Immature natural killer cell (primary cell): ENCODE measurements at places on chromosomes 16 and 17. TPM values are rescaled to one million over a fixed set of nuclear protein-coding genes. Genes with fewer than 3 reads are reported as not detected.

Gene SLC6A2
- not detected for polyA plus RNA-seq

- H3K4me3 ChIP-seq, result no peak overlapping the region
- no peaks in the 10 kb centered on the region for H3K27me3 ChIP-seq
- no peaks in the 10 kb centered on the region for H3K36me3 ChIP-seq
- H3K4me1 ChIP-seq, result no peaks in the 10 kb centered on the region
- no peak for DNase-seq
Observed at GRCh38 chr17:41625602-41626001, 1.2 kb upstream of the KRT17 start.

DNA sequence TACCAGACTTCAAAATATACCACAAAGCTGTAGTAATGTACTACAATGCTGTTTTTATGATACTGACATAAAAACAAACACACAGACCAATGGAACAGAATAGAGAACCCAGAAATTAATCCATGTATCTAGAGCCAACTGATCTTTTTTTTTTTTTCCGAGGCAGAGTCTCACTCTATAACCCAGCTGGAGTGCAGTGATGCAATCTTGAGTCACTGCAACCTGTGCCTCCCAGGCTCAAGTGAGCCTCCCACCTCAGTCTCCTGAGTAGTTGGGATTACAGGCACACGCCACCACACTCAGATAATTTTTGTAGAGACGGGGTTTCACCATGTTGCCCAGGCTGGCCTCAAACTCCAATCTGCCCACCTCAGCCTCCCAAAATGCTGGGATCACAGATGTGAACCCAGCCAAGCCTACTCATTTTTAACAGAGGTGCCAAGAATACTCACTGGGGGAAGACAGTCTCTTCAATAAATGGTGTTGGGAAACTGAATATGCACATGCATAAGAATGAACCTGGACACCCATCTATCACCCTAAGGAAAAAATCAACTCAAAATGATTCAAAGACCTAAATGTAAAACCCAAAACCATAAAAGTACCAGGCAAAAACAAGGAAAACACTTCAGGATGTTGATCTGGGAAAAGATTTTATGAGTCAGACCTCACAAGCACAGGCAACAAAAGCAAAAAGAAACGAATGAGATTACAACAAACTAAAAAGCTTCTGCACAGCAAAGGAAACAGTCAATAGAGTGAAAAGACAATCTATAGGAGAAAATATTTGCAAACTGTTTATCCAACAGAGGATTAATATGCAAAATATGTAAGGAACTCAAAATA, 63.1 kb downstream of the STX8 start:
- no peak overlapping the region for H3K4me3 ChIP-seq
- H3K27me3 ChIP-seq, result no peaks in the 10 kb centered on the region
- H3K36me3 ChIP-seq, result peaks cover 24% of the 10 kb centered on the region

DNA sequence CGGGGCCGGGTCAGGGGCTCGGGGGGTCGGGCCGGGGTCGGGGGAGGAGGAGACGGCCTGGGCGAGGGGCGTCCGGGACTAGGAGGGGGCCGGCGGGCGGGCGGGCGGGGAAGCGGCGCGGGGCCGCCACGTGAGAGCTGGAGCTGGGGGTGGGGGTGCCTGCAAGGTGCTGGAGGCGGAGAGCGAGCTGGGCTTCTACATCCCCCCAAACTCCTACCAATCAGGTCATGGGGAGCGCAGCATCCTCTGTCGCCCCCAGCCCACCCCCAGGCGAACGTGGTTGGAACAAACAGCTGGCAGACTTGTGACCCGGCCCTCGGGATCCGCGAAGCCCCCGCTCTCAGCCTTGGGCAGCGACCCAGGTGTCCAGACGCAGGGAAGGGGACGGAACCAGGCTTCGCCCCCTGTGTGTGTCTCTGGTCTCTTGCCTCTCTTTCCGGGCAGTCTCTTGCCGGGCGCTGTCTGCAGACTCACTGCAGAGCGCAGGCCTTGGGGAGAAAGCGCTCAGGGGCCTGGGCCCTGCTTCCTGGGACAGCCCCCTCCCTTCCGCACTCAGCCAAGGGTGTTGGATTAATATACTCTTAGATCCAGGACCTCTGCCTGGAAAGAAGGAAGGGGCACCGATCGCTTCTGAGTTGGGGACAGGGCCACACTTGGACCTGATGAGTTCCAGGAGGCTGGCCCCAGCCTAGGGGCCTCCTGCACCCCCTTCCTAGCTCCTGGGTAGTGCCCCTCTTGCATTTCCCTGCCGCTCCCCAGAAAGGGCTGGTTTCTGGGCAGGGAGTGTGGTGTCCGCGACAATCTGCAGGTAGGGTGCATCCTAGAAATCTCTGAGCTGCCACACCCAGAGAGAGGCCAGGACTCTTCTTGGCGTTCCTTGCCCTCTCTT, 722 bp downstream of the RASL10B start:
- peak overlapping the region; percentile 50 for H3K27ac ChIP-seq
- H3K36me3 ChIP-seq, result peaks cover 9% of the 10 kb centered on the region
- H3K4me3 ChIP-seq, result peak overlapping the region; percentile 72
- peaks cover 12% of the 10 kb centered on the region for H3K4me1 ChIP-seq
- H3K27me3 ChIP-seq, result peaks cover 2% of the 10 kb centered on the region

Gene HS3ST3A1
- 1.8 TPM for polyA plus RNA-seq

DNA sequence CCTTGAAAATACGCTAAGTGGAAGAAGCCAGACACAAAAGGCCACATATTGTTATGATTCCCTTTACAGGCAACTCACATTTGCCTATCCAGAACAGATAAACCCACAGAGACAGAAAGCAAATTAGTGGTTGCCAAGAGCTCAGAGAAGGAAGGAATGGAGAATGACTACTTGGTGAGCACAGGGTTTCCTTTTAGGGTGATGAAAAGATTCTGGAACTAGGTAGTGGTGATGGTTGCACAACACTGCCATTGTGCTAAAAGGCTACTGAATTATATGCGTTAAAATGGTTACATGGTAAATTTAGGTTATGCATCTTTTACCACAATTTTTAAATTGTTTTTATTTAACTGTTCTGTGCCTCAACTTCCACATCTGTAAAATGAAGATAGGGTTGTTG, 4.4 kb downstream of the COPRS start:
- H3K27me3 ChIP-seq, result no peaks in the 10 kb centered on the region
- no peak for DNase-seq
- H3K4me1 ChIP-seq, result peaks cover 13% of the 10 kb centered on the region
- H3K27ac ChIP-seq, result no peak overlapping the region
- H3K36me3 ChIP-seq, result peaks cover 8% of the 10 kb centered on the region
- no peak overlapping the region for H3K4me3 ChIP-seq

Gene HID1
- 0.34 TPM for polyA plus RNA-seq

DNA sequence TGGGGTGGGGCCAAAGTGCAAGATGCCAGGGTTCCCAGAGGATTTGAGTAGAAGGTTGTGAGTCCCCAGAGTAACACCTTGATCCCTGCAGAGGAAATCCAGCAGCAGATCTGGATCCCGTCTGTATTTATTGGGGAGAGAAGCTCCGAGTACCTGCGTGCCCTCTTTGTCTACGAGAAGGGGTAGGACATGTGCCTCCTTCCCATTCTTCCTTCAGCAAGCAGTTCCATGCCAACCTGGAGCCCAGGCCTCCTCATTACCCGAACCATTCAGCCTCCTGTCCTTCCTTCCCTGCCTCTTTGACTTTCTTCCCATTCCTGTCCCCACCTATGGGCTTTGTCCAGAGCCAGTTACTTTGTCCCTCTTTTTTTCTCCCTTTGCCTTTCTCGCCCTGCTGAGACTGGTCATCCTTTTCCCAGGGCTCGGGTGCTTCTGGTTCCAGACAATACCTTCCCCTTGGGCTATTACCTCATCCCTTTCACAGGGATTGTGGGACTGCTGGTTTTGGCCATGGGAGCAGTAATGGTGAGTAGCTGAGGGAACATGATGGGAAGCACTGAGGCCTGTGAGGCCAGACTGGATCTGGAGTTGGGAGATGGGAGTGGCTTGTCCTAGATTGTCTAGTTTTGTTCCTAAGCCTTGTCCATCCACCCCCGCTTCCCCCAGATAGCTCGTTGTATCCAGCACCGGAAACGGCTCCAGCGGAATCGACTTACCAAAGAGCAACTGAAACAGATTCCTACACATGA, 2.9 kb downstream of the RNF167 start:
- H3K4me3 ChIP-seq, result peak overlapping the region; percentile 99
- H3K36me3 ChIP-seq, result peaks cover 32% of the 10 kb centered on the region
- H3K4me1 ChIP-seq, result peaks cover 85% of the 10 kb centered on the region
- peaks cover 34% of the 10 kb centered on the region for H3K27me3 ChIP-seq

Gene MYH8
- polyA plus RNA-seq, result not detected

GRCh38 chr16:89191901-89192185, 8.5 kb downstream of the SLC22A31 start:
- DNase-seq, result no peak
- H3K4me1 ChIP-seq, result peaks cover 4% of the 10 kb centered on the region
- peaks cover 8% of the 10 kb centered on the region for H3K27me3 ChIP-seq
- no peak overlapping the region for H3K27ac ChIP-seq

Gene TANC2
- polyA plus RNA-seq, result 2.6 TPM

Gene CD300H
- not detected for polyA plus RNA-seq

Gene BEAN1
- polyA plus RNA-seq, result 0.32 TPM

DNA sequence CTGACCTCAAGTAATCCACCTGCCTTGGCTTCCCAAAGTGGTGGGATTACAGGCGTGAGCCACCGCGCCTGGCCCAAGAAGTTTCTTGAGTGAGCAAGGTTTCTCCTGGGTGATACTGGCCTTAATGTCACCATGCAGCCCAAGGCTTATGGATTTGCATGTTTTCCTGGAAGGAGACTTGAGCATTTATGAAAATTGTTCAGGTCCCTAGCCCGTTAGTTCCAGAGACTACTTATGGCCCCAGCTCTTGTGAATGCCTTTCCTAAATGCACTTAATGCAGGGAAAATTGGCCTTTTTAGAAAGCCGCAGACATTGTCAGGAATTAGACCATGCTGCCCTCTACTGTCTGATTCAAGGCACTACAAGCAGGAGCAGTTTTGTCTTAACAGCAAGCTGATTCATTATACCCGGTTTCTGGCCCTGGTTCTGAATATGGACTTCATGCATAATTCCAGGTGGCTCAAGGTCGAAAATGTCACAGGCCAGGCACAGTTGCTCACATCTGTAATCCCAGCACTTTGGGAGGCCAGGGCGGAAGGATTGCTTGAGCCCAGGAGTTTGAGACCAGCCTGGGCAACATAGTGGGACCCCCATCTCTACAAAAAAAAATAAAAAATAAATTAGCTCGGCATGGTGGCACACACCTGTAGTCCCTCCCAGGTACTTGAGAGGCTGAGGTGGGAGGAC, 91.3 kb downstream of the SNX29 start:
- H3K36me3 ChIP-seq, result peaks cover 4% of the 10 kb centered on the region
- no peak overlapping the region for H3K27ac ChIP-seq
- no peak overlapping the region for H3K4me3 ChIP-seq
- DNase-seq, result peak; percentile 55

- H3K4me3 ChIP-seq, result no peak overlapping the region
- no peaks in the 10 kb centered on the region for H3K4me1 ChIP-seq
- no peaks in the 10 kb centered on the region for H3K36me3 ChIP-seq
- DNase-seq, result no peak
- no peak overlapping the region for H3K27ac ChIP-seq
Observed at GRCh38 chr17:68850749-68851510, 104.3 kb downstream of the ABCA8 start.

Gene TNFRSF13B
- polyA plus RNA-seq, result not detected

DNA sequence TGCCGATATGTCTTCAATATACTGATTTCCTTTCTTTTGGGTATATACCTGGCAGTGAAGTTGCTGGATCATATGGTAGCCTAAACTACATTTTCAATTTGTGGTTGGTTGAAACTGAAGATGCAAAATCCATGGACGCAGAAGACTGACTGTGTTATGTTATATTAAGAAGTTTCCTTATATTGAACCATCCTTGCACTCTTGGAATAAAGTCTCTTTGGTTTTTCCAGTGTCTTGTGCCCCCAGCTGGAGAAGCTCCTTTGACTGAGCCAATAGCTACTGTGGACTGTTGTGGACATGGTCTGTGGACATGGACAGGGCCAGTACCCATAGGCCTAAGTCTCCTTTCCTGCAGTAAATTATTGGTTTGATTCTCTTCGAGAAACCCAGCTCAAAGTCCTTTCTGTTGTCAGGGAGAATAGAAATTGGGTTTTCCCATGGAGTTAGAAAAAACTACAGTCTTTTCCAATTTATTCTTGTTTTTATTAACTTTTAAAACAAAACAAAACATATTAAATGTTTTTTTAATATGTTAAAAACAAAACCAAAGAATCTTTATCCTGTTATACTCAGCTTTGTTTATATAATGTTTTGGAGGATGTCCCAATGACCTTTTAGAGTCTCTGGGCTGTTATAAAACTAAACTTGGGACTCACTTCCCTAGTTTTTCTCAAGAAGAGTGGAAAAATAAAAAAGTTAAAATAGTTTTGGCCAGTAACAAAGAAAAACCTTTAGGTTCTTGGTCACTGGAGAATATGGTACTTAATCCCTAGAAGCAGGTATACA, 15.2 kb upstream of the IL34 start:
- peaks cover 1% of the 10 kb centered on the region for H3K27me3 ChIP-seq
- no peak overlapping the region for H3K4me3 ChIP-seq
- no peaks in the 10 kb centered on the region for H3K36me3 ChIP-seq

- peak; percentile 61 for DNase-seq
- peak overlapping the region; percentile 56 for H3K4me3 ChIP-seq
- H3K36me3 ChIP-seq, result no peaks in the 10 kb centered on the region
- H3K27me3 ChIP-seq, result no peaks in the 10 kb centered on the region
Observed at GRCh38 chr16:785563-786535, 2.3 kb downstream of the RPUSD1 start.

- H3K4me1 ChIP-seq, result peaks cover 7% of the 10 kb centered on the region
- H3K27me3 ChIP-seq, result peaks cover 1% of the 10 kb centered on the region
- H3K36me3 ChIP-seq, result no peaks in the 10 kb centered on the region
- no peak for DNase-seq
- no peak overlapping the region for H3K4me3 ChIP-seq
- H3K27ac ChIP-seq, result peak overlapping the region; percentile 60
Observed at GRCh38 chr17:67620636-67621035, 97.1 kb upstream of the NOL11 start.

Gene TEDC2
- polyA plus RNA-seq, result 0.85 TPM

DNA sequence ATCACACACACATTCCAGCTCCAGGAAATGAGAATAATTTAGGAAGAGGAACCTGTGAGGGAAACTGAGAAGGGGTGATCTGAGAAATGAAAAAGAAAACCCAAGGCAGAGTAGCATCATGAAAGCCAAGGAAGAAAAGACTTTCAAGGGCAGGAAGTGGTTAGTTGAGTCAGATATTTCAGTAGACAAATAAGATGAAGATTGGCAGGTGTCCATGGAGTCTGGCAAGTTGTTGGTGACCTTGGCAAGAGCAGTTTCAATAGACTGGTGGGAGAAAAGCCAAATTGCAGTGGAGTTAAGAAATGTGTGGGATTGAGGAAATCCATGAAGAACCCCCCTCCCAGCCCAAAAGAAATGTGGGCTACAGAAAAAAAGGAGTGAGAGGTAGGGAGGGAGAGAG, 10.7 kb downstream of the GNAO1 start:
- peaks cover 9% of the 10 kb centered on the region for H3K4me1 ChIP-seq
- no peak for DNase-seq
- H3K27me3 ChIP-seq, result peaks cover 5% of the 10 kb centered on the region
- no peak overlapping the region for H3K4me3 ChIP-seq
- H3K27ac ChIP-seq, result no peak overlapping the region

Gene SALL1
- not detected for polyA plus RNA-seq

Gene RHBDL1
- polyA plus RNA-seq, result not detected

Gene ANKRD40CL
- not detected for polyA plus RNA-seq

Gene ARL5C
- polyA plus RNA-seq, result not detected

Gene GRAP
- polyA plus RNA-seq, result 5.2 TPM

GRCh38 chr17:7831233-7831632, 2.8 kb upstream of the KDM6B start:
- no peaks in the 10 kb centered on the region for H3K36me3 ChIP-seq
- H3K27ac ChIP-seq, result no peak overlapping the region
- H3K4me3 ChIP-seq, result no peak overlapping the region
- DNase-seq, result no peak
